Fibroblast of mammary gland (primary cell): ENCODE measurements at places on chromosomes 3 and 15.

GRCh38 chr3:50238549-50239026, 2.6 kb downstream of the GNAI2 start:
- DNase-seq: peak; percentile 47

DNA sequence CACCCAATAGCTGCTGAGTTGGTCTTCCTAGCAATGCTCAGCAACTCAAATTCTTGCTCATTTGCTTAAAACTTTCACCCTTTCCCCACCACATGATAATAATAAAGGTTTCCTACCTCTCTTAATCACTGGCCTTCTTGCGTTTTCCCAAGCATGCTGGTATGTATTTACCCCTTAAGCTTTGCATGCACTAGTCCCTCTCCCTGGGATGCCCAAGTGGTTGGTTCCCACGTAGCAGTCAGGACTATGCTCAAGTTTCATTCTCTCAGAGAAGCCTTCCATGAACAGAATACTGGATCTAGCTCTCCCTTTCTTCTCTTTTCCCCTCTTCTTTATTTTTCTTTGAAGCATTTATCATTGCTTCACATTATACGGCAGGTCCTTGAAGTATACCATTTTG, 108.8 kb downstream of the KBTBD8 start:
- DNase-seq: no peak

GRCh38 chr3:114660124-114660523, 366.3 kb downstream of the TIGIT start:
- peak; percentile 66 for DNase-seq

- DNase-seq: peak; percentile 74
Measured at GRCh38 chr15:33132722-33133345, 61.7 kb downstream of the FMN1 start.

GRCh38 chr3:37173806-37174205, 576 bp downstream of the LRRFIP2 start:
- no peak for DNase-seq

DNA sequence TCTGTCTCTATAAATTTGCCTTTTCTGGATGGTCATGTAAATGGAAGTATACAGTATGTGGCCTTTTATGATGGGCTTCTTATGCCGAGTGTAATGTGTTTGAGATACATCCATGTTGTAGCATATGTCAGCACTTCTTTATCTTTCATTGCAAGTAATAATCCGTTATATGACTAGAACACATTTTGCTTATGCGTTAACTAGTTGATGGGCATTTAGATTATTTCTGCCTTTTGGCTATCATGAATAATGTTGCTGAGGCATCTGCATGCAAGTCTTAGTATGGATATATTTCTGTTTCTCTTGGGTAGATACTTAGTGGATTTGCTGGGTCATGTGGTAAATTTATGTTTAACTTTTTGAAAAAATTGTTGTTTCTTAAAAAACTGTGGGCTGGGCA, 19.7 kb downstream of the KAT2B start:
- no peak for DNase-seq
